ENCODE measurements at places on chromosomes 6 and 20.

- no peak for DNase-seq
These were observed 307.3 kb downstream of the SYNE1 start for GRCh38 chr6:152329638-152330448.

- no peak for DNase-seq
These were observed 24.3 kb upstream of the IL17A start for GRCh38 chr6:52161689-52162438.

DNA sequence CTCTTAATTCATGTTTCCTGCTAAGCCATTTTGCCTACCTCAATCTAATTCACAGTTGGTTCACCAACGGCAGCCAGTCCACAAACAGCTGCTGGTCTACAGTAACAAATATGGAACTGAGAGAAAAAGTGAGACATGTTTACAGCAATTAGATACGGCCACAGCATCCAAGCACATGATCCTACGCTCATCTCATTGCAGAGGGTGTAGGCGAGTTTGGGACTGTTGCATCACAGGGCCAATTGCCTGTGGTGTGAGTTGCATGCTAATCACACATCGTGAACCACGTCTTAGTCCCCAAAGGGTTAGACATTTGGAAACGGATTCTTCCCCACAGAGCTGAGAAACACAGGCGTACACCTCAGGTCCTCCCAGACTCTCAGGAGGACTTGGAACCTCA, 166.9 kb downstream of the EYA2 start:
- no peak for DNase-seq

DNA sequence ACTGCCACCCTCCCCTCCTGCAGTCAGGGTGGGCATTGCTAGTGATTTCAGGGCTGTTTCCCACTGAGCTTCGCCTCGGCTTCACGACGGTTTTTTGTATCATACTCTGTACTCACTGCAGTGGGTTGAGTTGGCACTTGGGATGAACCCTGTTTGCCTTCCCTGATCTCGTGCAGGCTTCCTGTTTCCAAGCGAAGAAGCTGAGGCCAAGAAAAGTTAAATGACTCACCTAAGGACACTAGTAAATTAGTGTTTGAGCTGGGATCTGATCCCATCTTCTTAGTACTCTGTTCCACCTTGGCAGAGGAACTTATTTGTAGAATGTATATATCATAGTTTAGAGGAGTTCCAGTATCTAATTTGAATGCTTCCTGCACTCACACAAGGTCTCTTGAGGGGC, 50.3 kb upstream of the VSTM2L start:
- DNase-seq = no peak

DNA sequence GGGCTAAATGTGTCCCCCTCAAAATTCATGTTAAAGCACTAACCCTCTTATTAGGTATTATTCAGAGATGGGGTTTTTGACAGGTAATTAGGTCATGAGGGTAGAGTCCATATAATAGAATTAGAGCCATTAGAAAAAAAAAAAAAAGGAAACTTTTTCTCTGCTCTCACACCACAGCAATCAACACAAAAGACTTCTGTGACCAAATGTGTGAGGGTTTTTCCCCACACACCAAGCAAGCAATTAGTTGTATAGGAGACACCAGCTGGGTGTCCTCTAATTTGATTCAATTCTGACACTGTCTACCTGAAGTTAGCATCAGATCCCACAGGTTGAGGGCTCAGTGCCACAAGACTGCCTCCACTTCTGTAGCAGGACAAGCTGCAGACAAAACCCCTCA, 64.6 kb upstream of the GMDS start:
- no peak for DNase-seq

GRCh38 chr6:145583753-145584152, 151.6 kb downstream of the EPM2A start:
- no peak for DNase-seq

- peak; percentile 25 for DNase-seq
These were observed 7.3 kb downstream of the AIG1 start for GRCh38 chr6:143068001-143068400.

DNA sequence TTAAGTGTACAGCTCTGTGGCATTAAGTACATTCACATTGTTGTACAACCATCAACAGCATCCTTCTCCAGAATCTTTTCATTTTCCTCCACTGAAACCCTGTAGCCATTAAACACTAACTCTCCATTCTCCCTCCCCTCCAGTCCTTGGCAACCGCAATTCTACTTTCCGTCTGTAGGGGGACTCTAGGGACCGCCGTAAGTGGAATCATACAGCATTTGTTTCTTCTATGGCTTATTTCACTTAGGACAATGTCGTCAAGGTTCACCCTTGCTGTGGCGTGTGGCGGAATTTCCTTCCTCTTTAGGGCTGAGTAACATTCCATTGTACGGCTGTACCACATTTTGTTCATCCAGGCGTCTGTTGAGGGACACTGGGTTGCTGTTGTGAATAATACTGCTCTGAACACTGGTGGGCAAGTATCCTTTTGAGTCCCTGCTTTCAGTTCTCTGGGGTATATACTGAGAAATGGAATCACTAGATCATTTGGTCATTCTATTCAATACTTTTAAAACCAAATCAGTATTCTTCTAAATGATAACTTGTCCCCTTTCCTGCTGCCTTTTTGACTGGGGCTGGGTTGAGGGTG, 50.7 kb downstream of the PPP1R3G start:
- DNase-seq = peak; percentile 48

- DNase-seq = peak; percentile 94
These were observed 279.7 kb downstream of the UST start for GRCh38 chr6:149026530-149026942.

- DNase-seq = no peak
These were observed 3.7 kb upstream of the CD40 start for GRCh38 chr20:46114449-46114848.

DNA sequence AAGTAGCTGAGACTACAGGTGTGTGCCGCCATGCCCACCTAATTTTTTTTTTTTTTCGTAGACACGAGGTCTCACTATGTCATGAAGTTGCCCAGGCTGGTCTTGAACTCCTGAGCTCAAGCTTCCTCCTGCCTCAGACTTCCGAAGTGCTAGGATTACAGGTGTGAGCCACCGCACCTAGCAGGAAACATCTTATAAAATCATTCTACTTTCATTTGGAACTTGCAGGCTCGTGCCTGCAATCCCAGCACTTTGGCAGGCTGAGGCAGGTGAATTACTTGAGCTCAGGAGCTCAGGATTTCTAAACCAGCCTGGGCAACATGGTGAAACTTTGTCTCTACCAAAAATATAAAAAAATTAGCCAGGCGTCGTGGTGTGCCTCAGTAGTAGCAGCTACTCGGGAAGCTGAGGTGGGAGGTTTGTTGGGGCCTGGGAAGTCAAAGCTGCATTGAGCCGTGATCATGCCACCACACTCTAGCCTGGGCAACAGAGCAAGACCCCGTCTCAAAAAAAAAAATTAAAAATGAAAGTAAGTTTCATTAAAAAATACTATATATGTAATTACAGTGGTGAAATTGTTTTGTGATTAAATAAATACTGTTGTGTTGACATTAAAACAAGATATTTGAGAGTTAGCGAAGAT, 15.1 kb downstream of the MAPK14 start:
- DNase-seq = no peak

DNA sequence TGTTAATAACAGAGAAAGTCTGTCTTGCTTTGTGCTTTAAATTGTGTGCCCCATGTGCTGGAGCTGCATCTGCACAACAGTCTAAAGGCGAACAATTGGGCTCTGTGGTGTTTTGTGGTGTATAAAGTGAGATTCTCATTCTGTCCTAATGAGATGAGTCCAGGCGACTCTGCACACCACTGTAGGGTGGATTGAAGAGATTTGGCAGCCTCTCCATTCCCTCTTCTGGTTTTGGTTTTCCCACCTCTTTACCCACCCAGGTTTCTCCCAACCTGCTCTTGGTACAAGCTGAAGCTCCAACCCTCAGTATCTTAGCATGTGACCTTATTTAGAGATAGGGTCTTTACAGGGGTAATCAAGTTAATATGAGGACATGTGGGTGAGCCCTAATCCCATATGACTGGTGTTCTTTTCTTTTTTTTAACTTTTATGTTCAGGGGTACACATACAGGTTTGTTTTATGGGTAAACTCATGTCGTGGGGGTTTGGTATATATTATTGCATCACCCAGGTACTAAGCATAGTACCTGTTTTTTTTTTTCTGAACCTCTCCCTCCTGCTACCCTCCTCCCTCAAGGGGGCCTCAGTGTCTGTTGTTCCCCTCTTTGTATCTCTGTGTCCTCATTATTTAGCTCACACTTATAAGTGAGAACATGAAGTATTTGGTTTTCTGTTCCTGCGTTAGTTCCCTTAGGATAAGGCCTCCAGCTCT, 217.6 kb upstream of the DTNBP1 start:
- DNase-seq = no peak

GRCh38 chr6:42259841-42260395, 42.3 kb upstream of the MRPS10 start:
- DNase-seq = no peak

GRCh38 chr6:75333676-75334200, 49.1 kb upstream of the TMEM30A start:
- no peak for DNase-seq

- DNase-seq = no peak
These were observed 890.3 kb downstream of the C6orf118 start for GRCh38 chr6:164419099-164419498.

DNA sequence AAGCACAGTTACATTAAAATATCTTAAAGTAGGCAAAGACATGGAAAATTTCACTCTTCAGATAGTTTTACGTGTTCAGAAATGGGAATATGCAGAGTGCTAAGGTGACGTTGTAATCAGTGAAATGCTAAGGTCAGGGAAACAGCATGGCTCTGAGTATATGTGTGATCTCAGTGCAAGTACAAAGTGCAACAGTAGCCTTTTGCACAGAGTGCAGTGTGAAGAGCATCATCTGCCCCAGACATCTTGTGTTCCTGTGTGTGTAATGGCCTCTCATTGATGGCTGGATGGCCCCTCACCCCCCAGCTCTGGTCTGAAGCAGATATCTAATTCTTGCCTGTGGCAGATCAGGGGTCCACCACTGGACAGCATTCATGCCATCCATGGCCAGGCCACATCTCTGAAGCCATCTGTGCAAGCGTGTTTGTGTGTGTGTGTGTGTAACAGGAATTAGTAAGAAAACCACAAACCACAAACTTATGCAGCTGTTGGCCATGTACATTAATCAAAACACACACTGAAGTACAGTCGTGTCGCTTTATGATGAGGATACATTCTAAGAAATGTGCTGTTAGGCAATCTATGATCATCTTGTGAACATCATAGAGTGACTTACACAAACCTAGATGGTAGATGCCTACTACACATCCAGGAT, 165.1 kb downstream of the RALGAPA2 start:
- peak; percentile 36 for DNase-seq

- peak; percentile 70 for DNase-seq
These were observed 17.3 kb upstream of the TENT5A start for GRCh38 chr6:81769824-81770223.

DNA sequence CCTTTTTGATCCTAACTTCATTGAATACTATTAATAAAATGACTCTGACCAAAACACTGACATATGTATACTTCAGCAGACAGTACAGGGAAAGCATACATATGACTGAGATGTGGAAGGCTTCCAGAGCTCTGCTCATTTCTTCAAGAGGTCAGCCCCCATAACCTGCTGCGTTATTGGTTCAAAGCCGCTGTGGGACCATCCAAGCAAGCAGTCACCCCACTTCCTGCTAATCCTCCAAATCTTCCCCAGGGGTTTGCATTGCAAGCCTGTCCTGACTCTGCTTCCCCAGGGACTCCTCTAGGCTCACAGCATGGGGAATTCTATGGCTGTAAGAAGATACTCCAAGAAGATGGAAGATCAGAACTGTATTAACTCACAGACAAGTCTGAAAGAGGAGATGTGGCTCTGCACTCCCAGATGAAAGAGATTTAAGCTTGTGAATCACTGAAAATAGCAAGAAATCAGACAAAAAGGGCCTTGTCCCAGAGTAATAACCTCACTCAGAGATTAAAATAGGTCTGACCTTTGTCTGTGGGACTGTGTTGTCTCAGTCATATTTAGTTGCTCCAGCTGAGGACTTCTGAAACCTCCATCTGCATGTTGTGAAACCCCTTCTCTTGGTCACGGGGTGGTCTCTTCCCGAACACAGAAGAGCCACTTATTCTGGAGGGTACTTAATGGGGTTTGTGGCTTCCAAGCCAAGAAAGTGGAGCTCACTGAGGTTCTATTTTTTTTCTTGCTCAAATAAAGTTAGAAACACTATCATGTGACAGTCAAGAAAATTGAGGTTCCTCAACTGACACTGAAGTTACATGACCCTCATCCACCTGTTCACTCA, 101.5 kb upstream of the MARCKS start:
- no peak for DNase-seq

DNA sequence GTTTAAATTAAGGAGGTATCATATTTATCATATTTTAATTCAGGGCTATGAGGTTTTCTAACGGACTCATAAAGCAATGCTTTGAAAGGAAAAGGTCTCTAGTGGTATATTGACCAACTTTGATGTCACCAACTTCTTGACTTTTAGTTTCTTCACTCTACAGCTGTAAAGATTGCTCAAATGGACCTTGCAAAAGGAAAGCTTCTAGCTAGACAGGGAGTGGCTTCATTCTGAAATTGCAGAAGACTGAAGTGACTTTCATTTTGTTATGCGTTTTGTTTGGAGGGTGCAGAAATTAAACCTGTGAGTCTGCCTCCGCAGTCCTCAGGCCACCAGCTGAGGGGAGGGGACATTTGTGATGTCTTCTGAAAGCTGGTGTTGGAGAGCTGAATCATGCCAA, 95.7 kb downstream of the SLC24A3 start:
- no peak for DNase-seq

DNA sequence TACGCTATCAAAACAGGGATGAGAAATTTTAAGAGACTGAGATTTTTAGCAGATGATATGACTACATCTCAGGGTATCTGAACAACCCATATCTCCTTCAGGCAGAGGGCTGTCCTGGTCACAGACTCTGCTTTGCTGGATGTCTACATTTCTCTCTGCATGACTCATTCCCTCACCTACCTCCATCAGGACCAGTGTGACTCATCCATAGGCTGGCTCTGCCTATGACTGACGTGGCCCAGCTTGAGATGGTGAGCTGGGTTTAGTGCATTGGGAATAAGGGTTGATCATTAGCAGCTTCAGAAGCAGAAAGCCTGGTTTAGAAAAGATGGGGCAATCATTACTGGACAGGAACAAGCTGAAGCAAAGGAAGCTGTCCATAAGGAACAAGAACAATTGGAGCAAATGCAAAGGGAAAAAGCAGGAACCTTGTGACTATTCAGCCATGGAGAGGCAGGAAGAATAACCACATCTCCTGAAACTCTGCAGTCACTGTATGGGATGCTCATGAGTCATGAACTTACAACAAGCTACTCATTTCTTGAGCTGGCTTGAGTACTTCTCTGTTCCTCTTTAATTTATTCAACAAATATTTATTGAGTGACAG, 86.4 kb upstream of the CBLN4 start:
- DNase-seq = no peak

GRCh38 chr6:48194596-48195295, 83.7 kb upstream of the PTCHD4 start:
- no peak for DNase-seq

DNA sequence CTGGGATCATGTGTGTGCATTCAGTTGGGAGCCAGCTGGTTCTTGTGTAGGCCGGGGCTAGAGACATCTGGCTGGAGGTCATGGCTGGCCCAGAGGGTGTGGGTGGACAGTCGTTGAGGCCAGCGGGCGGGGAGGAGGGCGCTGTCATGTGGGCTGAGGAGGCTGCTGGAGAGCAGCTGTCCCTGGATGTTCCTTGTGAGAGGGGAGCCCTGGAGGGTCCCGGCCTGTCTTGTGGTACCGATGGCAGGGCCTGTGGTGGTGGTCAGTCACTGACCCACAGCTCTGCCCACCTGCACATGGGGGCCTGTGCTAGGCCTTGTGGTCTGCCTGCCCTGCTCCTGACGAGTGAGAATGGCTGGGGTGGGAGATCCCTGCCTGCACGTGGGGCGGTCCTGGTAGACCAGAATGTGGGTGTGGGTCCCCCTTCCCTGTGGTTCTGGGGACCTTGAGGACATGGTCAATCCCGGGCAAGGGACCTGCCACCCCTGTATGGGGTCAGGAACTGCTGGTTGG, 1.9 kb upstream of the C20orf204 start:
- no peak for DNase-seq

Measured in EL (cell line).